Retina (tissue), 1 donor: ENCODE measurements at places on chromosomes 7 and 10.

DNA sequence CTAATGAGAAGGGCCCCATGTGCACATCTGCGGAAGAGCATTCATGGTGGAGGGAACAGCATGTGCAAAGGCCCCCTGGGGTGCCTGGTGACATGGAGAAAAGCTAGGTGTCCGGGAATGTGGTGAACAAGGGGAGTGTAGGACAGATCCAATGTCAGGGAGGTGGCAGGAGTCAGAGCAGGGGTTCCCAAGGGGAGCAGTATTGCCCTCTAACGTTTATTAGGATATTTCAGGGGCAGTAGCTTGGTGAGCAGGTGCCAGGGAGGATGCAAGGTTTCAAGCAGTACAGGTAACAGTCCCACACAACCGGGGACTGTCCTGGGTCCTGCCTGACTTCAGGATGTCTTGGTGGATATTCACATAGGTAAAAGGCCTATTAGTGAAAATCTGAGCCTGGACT, 209.6 kb downstream of the EMX2 start:
- no peak for DNase-seq

GRCh38 chr7:27398851-27399250, 156.2 kb downstream of the EVX1 start:
- DNase-seq: no peak

DNA sequence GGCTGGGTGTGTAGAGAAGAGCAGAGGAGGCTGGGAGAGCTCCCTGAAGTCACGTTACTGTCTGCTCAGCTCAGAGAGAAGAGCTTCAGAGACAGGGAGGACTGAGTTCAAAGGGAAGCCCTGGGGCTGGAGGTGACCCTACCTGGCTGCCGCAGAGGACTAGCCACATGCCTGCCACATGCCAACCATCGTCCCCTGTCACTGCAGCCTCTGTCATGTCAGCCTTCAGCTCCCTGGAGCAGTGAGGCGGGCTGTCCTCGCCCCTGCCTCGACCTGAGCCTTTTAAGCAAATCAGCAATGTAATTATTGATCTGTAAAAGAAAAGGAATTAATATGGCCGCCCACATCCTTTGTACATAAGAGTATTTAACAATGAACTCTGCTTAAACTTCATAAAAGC, 89.3 kb upstream of the RET start:
- DNase-seq: no peak

DNA sequence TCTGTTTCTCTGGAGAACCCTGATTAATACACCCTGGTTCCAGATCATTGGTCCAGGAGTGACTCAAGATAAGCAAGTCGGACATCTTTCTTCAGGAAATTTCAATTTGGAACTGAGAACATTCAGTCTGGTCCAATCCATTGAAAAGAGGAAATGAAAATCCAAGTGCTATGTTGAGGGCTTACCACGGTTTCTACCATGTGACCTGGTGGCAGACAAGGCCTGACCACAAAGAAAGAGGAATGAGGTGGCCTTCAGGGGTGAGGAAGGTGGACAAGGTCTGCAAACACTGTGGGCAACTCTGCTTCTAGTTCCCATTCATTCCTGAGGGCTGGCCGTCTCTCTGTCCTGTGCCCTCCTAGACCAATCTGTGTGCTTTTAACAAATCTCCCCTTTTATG, 149.2 kb upstream of the GHITM start:
- DNase-seq: no peak

DNA sequence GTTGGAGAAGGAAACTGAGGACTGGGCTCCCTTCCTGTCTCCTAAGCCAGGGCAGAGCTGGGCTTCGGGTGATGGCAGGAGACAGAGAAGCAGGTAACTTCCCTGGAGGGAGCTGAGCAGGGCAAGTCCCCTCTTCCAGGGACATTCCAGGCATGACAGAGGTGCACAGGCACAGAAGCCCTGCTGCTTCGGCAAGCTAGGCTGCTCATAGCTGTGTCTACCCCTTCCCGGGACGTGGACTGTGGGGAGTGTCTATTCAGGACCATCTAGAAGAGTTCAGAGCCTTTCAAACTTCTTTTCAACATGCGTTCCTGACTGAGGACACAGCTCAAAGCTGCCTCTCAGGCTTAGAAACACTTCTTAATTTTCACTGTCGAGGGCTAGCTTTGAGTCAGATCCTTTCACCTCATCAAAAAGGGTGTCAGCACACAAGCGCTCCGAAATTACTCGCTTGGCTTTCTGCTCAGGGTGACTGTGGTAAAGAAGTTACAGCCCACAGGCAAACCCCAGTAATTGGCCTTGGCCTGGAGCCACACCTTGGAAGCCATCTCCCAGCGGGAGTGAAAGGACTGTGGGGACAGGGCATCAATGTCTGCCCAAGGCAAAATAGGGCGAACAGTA, 63.7 kb upstream of the STEAP1B start:
- no peak for DNase-seq

GRCh38 chr7:116704650-116705228, 32.7 kb downstream of the MET start:
- DNase-seq: no peak

- DNase-seq: peak; percentile 78
These were observed 216.2 kb downstream of the AUTS2 start for GRCh38 chr7:69814421-69814962.

- DNase-seq: no peak
These were observed 256.3 kb upstream of the MAGI2 start for GRCh38 chr7:79709574-79710409.

- no peak for DNase-seq
These were observed 195.6 kb downstream of the SKAP2 start for GRCh38 chr7:26668821-26669220.

DNA sequence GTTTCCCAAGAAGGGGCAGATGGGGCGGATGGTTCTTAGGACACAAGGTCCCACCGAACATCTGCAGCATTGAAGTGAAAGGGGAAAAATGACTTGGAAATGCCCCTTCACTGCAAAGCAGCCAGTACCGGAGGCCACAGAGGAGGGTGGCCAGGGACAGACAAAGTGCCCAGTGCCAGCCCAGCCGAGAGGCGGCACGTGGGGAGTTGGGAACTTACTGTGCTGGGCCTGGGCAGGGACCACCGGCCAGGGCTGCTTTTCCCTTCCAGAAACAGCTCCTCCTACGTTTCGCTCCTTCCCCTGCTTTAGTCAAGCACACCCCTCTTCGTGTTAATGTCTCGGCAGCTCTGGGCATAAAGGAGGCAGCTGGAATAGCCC, 129.2 kb downstream of the TNS3 start:
- no peak for DNase-seq

- DNase-seq: no peak
These were observed 324.7 kb upstream of the AKR1E2 start for GRCh38 chr10:4501306-4501705.

DNA sequence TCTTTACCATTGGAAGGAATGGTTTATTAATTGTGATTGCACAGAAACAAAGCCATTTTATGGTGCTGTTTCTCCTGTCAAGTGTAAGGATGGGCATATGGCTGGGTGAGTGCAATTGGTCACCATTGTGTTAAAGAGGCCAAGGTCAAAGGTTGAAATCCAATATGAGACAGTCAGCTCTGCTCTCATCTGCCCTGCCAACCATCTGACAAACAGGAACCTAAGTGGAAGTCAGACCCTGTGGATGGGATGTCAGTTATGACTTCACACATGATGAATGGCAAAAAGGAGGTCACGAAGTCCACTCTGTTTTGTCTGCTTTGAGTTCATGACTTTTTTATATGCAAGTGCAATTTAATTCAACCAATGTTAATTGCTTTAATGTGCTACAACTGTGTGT, 172.7 kb upstream of the TMEM229A start:
- DNase-seq: no peak

DNA sequence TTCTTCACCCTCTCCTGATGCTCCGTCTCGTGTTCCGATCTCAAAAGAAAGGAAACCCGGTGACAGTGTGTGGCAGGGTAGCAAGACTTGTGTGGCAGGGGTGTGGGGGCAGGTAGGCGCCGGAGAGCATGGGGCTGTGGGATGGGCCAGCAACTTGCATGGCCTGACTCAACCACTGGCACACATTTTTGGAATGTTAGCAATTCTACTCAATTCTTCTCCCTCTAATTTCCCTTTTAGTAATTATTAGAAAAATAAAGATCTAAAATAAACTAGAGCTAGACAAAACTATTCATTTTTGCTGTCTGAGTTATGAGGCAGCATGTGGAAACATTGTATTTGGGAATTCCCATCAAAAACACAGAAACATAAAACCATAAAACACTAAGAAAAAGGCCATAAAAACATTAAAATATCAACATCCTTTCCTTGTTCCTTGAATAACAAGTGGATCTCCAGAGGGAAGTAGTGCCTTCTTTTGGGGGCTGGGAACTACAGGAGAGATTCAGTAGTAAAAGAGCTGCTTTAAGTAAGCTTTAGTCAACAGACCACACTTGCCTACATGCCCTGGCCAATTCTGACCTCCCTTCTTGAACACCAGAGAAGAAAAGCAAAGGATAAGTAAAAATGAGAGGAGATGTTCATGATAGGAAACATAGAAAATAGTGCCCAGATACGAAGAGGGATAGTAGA, 21.8 kb downstream of the SEMA3C start:
- DNase-seq: no peak

DNA sequence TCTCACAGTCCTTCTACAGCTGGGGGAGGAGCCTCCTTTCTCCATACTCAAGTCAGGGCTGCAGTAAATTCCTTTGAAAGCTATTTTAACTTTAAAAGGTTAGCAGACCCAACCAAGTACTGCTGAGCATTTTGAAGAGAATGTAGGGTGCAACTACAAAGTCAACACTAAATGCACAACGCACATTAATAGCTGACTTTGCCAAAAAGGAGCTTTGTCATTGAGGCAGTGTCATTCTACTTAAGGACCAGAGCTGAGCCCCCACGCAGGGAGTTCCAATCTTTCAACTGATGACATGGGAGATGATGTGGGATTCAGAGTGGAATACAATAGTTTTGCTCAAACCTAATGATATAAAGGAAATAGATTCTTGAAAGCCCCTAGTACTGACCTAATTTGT, 20.3 kb downstream of the TECTB start:
- DNase-seq: no peak

DNA sequence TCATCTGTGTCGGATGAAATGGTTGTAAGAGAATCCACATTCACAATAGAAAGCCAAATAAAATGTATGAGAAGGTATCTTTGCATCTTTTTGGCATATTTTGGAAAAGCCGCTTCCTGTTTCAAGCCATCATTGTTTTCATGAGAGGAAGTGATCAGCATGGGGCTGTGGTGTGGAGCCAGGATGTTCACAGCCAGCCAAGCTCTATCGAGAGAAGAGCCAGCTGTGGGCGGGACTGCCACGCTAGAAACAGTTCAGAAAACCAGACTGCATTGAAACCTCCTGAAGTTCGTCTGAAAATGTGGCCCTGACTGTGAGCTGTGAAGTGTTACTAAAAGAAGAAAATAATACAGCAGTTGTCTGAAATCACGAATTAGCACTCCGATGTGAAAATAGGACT, 21.2 kb upstream of the NPS start:
- no peak for DNase-seq

GRCh38 chr10:218798-219197, 83.5 kb downstream of the ZMYND11 start:
- DNase-seq: no peak

GRCh38 chr10:1327759-1328158, 271.6 kb downstream of the WDR37 start:
- DNase-seq: no peak

GRCh38 chr7:22445140-22445743, 54.7 kb downstream of the STEAP1B start:
- DNase-seq: peak; percentile 39

GRCh38 chr10:121436630-121437341, 161.5 kb downstream of the FGFR2 start:
- DNase-seq: peak; percentile 19

DNA sequence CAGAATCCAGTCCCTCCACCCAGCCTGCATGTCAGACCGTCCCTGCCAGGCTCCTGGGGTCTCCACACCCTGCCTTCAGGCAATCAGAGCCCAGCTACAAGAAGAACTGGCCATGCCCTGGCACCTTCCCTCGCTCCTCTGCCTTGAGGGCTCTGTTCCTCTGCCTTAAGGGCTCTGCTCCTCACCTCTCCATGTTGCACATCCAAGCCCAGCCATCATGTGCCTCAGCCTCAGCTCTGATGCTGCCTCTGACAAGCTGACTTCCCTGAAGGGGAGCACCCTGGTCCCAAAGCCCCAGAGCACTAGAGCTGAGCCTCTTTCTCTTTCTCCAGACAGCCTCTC, 50.3 kb upstream of the ANTXRL start:
- DNase-seq: no peak

DNA sequence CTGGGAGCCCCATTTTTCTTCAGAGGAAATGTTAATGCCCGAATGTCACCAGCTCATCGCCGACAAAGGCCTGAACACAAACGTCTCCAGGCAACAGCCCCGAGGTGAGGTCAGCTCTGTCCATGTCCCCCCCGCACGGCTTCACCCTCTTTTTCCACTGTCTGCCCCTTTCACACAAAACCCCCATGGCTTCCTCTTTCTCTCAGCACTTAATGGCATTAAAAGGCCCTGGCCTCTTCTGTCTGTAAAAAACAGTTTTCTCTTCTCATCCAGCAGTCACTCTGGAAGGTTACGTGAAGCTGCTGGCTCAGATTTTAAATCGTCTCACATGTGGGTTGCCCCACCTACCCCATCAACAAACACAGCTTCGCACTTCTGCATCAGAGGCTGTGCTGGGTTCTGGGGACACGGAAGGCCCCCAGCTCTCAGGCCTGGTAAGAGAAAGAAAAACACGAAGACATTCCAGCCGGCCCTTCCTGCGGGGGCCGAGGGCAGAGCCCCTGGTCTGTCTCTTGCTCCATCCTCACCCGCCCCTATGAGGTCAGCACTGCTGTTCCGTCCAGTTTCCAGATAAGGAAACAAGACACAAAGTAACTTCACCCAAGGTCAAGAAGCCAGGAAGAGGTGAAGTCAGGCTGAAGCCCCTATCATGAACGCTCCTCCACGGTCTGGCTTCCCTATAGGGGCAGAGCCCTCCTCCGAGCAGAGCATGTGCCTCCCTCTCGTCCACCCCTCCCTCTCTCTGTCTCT, 91.1 kb upstream of the PDGFA start:
- DNase-seq: peak; percentile 26

- DNase-seq: no peak
These were observed 9.5 kb downstream of the WAPL start for GRCh38 chr10:86512137-86512536.

- no peak for DNase-seq
These were observed 102.0 kb downstream of the PKD1L1 start for GRCh38 chr7:47846138-47846836.
